ENCODE measurements at places on chromosomes 7 and 10. TPM values are rescaled to one million over a fixed set of nuclear protein-coding genes. Genes with fewer than 3 reads are reported as not detected.

The MYL7 gene
- not detected for total RNA-seq

The EBF3 gene
- 0.36 TPM for total RNA-seq

The C10orf143 gene
- total RNA-seq, result 0.56 TPM

The TFPI2 gene
- 48.9 TPM for total RNA-seq

The HPSE2 gene
- total RNA-seq, result not detected

GRCh38 chr10:133088956-133089800 lies 1.5 kb downstream of the ADGRA1 start:
- no peaks in the 10 kb centered on the region for H3K36me3 ChIP-seq
- no peak overlapping the region for H3K4me3 ChIP-seq
- H3K27me3 ChIP-seq, result peaks cover 54% of the 10 kb centered on the region
- DNase-seq, result no peak
- no peaks in the 10 kb centered on the region for H3K4me1 ChIP-seq

DNA sequence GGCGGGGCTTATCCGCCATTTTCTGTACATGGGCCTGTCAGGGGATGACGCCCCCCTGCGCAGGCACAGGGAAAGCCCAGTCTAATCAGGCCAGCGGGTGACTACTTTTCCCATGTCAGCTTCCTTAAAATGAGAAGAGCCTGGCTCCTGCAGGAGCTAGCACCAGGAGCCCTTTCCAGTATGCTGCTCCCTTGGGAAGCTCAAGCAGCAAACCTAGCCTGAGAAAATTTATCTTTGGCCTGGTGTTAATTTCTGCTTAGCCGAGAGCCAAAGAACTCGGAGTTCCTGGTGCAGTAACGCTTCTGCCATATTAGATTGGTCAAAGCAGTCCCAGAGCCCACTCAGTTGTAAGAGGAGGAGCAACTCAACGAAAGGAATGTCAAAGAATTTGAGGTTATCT lies 239.0 kb upstream of the PHYHIPL start:
- H3K4me1 ChIP-seq, result no peaks in the 10 kb centered on the region
- no peaks in the 10 kb centered on the region for H3K36me3 ChIP-seq
- no peak overlapping the region for H3K4me3 ChIP-seq
- no peak for DNase-seq
- no peaks in the 10 kb centered on the region for H3K27me3 ChIP-seq
- no peak overlapping the region for H3K27ac ChIP-seq

Data from IMR-90 (cell line).